ENCODE measurements at places on chromosomes 5 and 9.

DNA sequence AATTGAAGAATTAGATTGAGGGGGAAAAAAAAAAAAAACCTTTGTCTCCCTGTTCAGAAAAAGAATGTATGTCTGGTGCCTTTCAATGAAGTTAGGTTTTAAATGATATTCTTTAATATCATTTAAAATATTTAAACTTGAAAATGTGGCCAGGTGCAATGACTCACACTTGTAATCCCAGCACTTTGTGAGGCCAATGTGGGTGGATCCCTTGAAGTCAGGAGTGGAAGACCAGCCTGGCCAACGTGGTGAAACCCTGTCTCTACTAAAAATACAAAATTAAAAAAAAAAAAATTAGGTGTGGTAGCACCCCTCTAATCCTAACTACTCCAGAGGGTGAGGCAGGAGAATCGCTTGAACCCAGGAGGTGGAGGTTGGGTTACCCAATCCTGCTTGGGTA, 111.1 kb upstream of the RASA1 start:
- DNase-seq, result no peak

DNA sequence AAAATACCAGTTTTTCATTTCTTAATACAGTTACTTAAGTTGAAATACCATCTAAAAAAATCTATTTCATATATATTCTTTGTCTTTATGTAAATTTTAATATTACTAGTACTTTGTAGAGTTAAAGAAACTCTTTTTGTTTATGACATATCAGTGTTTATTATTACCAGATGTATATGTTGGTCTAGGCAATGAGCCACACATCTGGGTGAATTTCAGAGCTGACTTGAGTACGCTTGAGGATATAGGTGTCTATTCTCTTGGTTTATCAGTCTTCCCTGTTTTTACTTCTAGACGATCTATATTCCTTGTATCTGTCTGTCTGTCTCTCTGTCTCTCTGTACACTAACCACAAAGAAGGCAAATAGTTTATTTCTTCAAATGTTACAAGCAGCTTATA, 2.9 kb downstream of the SMAD5 start:
- DNase-seq, result no peak

DNA sequence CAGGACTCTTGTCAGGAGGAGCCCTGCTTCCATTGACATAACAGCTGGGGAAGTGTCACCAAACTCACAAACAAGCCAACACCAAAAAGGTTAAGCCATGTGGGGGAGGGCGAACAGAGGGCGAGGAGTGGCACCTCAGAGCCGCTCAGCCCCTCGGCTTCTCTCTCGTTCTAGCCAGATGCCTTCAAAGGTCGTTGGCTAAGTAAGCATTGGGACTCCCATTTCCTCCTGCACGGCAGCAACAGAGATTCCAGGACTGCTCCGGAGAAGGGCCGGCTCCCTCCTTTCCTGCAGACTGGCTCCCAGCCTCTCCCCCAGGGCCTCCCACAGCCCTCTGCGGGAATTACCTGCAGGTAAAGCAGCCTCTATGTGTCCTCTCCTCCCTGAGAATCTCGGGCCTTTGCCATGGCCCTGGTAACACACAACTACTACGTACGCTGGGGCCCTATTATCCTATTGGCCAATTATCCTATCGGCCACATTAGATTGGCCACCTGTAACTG, 52.1 kb upstream of the RNU6ATAC start:
- DNase-seq, result no peak

GRCh38 chr9:132238992-132239391, 77.1 kb downstream of the NTNG2 start:
- no peak for DNase-seq

GRCh38 chr5:134833340-134834032, 12.3 kb upstream of the C5orf24 start:
- DNase-seq, result no peak

DNA sequence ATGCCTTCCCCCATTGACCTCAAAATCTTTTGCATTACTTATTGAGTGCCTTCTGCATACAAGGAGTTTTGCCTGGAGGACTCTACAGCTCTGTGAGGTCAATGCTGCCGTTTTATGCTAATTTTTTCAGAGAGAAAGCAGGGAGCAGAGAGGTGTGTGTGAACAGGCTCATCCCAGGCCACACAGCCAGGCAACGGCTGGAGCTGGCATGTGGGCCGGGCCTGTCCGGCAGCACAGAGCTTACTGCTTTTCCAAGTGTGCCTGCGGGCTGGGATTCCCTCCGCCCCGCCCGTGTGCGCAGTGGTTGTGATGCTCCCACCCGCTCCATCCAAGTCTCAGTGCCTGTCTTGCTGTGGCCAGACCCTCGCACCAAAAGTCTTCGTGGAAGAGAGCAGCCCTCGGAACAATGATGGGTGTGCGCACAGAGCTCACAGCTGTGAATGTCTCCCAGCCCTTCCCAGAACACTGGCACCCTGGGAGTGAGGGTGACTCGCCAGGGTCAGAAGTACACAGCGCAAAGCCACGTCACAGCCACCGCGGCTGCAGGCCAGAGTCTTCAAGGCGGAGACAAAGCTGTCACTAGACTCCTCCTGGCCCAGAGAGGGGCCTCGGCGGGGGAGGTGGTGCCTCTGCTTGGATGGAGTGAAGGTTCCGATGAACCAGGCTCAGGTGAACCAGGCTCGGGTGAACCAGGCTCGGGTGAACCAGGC, 82.8 kb downstream of the COL5A1 start:
- DNase-seq, result no peak

GRCh38 chr9:134781591-134782302, 98.9 kb upstream of the FCN2 start:
- DNase-seq, result no peak
